ENCODE measurements at places on chromosomes 16 and 17. TPM values are rescaled to one million over a fixed set of nuclear protein-coding genes. Genes with fewer than 3 reads are reported as not detected.

CD300LG gene
- not detected for total RNA-seq

DNA sequence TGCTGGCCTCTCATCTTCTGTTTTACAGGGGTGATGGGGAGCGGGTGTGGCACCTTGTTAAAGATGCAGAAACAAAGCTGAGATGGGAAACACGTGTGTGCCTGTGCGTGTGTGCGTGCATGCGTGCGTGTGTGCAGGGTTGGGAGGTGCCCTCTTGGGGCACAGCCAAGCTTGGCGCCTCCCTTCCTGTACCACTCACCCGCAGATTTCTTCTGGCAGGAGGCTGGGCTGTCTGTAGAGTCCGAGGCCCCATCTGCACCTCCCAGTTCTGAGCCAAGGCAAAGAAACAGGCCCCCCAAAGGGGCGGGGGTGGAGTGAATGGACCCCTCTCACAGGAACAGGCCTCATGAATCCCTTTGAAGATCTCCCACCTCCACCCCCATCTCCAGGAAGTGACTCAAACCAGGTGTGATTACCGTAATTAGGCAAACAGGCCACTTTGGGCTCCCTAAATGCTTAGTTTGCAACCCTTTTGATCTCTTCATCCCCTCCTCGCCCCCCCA, 20.9 kb downstream of the TNS4 start:
- DNase-seq: no peak

PLA2G10 gene
- total RNA-seq: not detected

DNA sequence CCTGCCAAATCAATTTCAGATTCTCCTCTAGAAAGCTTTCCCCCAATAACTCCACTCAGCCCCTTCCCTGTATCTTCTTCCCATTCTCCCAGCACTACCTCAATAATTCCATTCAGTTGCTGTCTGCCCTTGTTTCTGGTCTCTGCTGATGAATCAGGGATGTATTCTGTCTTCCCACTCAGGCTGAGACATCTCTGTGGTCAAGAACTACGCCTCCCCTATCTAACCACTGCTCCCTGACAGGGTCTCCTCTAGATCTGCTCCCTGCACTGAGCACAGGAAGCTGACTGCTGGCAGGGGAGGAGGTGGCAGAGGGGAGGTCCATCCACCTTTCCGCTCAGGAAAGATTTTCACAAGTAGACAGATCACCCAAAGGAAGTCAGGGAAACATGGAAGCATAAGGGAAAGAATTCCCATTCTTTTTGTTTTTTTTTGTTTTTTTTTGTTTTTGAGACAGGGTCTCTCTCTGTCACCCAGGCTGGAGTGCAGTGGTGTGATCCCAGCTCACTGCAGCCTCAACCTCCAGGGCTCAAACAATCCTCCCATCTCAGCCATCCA, 16.9 kb upstream of the SP2 start:
- no peak for DNase-seq

DNA sequence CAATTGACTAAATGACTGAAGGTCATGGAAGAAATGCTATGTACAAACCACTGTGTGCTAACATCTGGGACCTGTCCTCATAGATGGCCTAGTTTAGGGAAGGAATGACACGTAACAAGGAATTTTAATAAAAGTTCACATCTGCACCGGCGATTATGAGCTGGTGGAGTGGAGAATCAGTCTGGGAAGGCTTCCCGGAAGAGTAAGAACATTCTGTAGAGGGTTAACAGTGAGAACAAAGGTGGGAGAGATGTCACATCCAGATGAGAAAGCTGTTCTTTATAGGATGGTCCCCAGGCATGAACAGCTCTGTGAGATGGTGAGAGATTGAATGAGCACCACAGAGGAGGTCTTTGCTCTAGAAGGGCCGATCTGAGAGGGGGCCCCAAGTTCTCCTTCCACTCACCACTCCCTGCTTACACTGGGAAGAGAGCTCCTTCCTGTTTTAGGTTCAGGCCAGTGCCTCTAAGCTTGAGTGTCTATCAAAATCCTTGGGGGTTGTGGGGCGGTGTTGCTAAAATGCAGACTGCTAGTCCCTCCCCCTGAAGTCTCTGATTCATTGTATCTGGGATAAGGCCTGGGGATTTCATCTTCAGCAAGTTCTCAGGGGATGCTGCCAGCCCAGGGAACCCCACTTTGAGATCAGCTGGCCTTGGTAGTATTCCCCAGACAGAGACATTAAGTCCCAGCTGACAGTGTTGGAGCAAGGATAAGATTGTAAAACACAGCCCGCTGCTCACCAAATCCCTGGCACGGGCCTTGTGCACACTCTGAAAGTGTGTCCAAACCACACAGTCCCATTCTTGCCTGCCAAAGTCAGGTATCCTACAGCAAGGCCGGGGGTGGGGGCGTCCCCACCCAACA, 294.7 kb upstream of the MAF start:
- DNase-seq: no peak

- no peak for DNase-seq
Measured at GRCh38 chr16:10625595-10626357, 45.4 kb upstream of the EMP2 start.

GRCh38 chr16:68073902-68074760, 11.0 kb upstream of the NFATC3 start:
- DNase-seq: no peak

- DNase-seq: no peak
Measured at GRCh38 chr16:88380619-88381018, 2.1 kb upstream of the ZNF469 start.

KRTAP2-3 gene
- not detected for total RNA-seq

CHMP6 gene
- 11.5 TPM for total RNA-seq

DNA sequence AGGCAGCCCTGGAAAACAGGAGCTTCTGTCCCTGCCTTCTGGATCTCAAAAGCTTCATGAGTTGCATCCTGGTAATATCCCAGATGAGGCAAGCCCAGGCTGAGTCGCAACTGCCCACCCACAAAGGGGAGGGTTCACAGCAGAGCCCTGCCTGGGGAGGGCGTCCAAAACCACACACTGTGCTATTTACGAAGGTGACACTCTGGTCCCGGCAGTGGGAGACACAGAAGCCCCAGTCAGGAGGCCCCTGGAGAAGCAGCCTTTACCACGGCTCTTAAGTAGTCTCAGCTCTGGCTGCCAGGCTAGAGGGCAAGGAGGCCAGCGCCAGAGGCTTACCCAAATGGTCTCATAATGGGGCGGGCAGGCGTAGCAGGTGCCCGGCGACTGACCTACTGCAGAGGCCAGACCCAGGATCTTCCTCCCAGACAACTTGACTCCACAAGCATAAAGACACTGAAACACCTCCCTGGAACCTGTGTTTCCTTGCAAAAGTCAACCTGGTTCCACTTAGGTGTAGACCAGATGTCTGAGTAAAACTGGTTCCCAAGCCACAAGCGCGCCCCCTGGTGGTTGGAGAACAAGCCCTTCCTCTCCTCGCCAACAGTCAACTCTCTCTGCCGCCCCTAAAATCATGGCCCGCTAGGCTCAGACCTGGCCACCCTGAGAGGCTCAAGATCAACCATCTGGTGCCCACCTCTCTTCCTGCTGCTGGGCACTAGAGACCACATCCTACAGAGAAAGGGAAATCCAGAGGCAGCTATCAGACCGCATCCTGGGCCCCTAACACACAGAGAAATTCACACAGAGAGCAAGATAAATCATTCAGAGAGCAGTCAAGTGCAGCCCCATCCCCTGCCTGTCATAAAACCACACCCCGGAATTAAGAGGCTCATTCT, 5.2 kb downstream of the AXIN2 start:
- peak; percentile 90 for DNase-seq

- no peak for DNase-seq
Measured at GRCh38 chr16:27447301-27447700, 45.3 kb downstream of the IL21R start.

GRCh38 chr17:63543822-63544420, 6.4 kb upstream of the DCAF7 start:
- no peak for DNase-seq

DNA sequence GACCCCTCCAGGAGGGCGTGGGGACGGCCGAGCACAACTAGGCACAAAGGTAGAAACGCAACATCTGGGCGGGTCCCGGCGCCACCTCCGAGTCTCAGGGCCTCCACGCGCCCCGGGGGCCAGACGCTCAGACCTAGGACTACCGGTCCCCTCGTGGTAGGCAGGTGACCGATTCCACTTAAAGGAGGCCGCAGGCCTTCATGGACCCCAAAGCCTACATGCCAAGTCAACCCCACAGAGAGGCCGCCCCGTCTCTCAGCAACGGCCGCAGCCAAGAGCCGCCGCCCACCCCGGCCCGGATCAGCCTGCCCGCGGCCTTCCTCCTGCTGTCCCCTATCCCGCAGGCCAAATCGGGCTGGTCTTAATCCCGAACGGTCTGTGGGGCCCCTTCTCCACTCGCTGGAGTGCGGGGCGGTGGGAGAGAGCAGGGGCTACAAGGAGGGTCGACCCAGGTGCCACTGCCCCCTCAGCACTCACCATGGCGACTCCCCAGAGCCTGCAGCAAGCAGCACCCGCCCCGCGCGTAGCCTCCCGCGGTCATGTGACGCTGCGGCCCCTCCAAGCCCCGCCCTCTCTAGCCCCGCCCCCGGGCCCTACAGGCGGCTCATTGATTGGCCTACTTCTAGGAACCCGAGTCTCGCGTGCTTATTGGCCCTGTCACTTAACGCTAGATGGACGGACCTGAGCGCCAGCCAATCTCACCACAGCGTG, at the start of gene VPS35:
Gene VPS35, minus strand, starts transcription at position 525 of the 711 bp plus-strand sequence. Its CDS starts 45 bp downstream, at position 480.
- DNase-seq: peak; percentile 100

DNA sequence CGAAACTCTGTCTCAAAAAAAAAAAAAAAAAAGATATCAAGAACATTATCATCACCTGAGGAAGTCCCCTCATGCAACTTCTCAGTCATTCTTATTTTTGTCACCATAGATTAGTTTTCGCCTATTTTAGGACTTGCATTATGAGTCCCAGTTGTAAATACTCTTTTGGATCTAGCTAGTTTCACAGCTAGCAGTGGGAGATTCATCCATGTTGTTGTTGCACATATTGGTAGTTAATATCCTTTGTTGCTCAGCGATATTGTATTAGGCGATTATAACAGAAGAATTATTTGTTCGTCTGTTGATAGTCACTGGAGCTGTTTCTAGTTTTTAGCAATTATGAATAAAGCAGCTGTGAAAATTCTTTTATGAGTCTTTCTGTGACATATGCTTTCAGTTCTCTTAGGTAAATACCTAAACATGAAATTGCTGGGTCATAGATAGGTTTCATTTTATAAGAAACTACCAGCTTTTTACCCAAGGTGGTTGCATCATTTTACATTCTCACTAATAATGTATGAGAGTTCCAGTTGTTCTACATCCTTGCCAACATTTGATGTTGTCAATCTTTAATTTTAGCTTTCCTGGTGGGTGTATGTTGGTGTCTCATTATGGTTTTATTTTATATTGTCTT, 40.7 kb upstream of the MAP3K14 start:
- no peak for DNase-seq

DNA sequence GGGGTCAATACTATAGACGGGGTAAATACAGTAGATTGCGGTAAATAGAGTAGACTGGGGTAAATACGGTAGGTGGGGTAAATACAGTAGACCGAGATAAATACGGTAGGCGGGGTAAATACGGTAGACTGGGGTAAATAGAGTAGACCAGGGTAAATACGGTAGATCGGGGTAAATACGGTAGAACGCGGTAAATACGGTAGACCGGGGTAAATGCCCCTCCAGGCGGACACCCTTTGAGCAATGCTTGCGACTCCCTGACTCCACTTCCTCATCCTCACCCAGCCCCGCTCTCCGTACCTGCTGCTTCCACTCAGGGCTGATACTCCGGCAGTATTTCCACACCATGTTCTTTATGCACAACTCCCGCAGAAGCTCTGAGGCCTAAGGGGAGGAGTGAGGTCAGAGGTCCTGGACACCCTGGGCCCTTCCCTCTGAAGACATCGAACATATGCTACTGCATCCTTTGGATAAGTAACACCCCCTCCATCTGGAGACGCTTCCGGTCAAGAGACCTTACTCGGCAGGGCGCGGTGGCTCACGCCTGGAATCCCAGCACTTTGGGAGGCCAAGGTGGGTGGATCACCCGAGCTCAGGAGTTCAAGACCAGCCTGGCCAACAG, 13.3 kb upstream of the CRK start:
- DNase-seq: peak; percentile 72

DNA sequence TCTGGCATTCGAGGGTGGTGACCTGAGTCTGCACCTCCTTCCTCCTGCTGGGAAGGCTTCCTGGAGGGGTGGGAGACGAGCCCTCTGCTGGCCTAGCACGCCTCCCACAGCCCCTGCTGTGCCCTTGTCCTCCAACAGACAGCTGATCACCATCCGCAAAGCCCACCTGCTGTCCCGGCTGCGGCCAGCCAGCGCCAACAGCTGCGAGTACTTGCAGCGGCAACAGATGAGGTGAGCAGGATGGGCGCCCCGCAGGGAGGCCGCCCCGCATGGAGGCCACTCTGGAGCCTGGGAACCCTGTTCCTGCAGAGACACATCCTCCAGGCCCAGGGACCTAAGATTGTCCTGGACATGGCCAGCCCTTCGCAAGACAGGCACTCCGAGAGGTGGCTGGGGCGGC, 21.6 kb downstream of the UBALD1 start:
- DNase-seq: peak; percentile 63

DNA sequence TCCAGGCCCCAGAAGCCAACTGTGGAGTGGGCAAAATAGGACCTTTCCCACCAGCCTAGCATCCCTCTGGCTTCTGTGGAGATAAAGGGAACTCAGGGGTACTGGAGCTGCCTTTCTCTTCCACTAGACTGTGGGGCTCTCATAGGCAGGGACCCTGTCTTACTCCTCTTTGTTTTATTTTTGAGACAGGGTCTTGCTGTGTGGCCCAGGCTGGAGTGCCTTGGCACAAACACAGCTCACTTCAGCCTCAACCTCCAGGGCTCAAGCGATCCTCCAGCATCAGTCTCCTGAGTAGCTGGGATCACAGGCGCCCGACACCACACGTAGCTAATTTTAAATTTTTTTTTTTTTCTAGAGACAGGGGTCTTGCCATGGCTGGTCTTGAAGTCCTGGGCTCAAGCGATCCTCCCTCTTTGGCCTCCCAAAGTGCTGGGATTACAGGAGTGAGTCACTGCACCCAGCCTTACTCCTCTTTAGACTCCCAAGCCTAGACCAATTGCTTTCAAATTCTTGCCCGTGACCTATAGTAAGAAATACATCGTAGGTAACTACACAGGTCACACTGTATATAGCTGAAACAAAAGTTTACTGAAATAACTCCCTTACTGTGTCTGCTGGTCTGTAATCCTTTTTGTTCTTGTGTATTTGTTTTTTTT, 2.6 kb downstream of the RAI1 start:
- DNase-seq: no peak

DNA sequence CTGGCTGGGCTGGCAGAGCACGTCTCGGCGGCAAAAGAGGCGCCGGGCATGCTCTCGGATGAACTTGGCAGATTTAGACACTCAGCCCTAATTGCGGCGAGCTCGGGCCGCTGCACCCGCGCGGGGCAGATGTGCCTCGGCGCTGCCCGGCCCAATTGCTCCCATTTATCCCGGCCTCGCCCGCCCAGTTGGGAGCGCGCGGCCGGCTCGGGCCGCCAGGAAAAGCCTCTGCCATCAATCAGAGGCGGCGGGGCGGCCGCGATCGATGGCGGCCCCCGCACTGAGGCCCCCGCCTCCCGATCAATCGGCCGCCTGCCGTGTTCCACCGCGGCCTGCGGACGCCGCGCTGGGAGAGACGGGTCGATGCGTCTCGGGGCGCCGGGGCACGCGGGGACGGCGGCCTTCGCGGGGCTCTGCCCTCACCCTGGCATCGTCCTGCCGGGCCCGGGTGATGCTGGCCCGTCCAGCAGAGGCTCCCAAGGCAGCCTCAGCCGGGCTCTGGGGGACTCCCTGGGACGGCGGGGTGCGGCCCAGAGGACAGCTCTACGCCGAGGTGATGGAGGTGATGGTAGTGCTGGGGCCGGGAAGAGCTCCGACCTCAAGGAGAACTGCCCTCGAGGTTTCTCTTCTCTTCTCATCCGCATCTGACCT, 200.9 kb upstream of the N4BP1 start:
- peak; percentile 61 for DNase-seq

All from neural progenitor cell (in vitro differentiated cells).